Urinary bladder (tissue), 4 donors: ENCODE measurements at places on chromosomes 1 and 21. TPM values are rescaled to one million over a fixed set of nuclear protein-coding genes. Genes with fewer than 3 reads are reported as not detected.

DNA sequence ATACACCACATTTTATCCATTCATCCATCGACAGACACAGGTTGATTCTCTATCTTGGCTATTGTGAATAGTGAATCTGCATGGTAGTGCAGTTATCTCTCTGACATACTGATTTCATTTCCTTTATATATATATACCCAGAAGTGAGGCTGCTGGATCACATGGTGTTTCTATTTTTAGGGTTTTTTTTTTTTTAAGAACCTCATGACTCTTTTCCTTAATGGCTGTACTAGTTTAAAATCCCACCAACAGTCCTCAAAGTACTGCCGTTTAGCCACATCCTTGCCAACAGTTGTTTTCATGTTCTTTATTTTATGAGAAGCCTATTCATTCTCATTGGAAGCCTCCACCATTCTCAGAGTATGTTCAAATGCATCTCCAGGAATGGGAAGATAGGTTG lies 258.7 kb upstream of the SNX7 start:
- DNase-seq = no peak

GRCh38 chr1:116982319-116983004 lies 19.1 kb upstream of the CD101 start:
- DNase-seq = no peak

- no peak for DNase-seq
These were observed 40.5 kb upstream of the EDN2 start for GRCh38 chr1:41524676-41525675.

DNA sequence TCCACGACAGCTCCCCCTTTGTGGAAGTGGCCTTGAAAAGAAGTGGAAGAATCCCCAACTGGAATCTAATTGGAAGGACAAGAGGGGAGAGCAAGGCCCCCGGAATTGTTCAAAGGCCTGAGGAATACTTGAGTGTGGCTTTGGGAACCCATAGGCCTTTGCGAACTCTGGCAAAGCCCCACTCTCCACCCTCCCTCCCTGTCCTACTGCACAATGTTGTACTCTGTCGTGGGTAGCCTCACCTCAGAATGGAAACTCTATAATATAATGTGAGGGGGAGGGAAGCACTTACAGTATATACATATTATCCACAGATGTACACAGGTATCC lies 28.5 kb downstream of the PLPP3 start:
- DNase-seq = no peak

- no peak for DNase-seq
These were observed at the start of gene LY9 for GRCh38 chr1:160795951-160796383. TSS of gene LY9 (plus strand) at chr1:160796174. CDS start at chr1:160796188, 14 bp downstream.

- DNase-seq = no peak
These were observed 667.4 kb upstream of the ZP4 start for GRCh38 chr1:238558156-238558555.

DNA sequence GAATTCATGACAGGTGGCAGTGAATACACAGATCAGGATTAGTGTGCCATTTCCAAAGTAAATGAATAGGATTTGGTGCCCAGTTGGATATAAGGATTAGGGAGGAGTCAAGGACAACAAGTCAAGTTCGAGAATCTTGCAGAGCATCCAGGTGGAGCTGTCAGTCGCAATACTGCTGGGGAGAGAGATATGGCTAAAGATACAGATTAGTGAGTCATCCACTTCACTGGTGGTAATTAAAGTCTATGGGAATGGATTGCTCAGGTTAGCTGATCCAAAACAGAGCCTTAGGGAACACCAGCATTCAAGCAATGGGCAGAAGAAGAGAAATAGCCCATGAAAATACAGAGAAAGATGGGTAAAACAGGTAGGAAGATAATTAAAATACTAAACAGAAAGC lies 26.8 kb downstream of the BCAS2 start:
- no peak for DNase-seq

DNA sequence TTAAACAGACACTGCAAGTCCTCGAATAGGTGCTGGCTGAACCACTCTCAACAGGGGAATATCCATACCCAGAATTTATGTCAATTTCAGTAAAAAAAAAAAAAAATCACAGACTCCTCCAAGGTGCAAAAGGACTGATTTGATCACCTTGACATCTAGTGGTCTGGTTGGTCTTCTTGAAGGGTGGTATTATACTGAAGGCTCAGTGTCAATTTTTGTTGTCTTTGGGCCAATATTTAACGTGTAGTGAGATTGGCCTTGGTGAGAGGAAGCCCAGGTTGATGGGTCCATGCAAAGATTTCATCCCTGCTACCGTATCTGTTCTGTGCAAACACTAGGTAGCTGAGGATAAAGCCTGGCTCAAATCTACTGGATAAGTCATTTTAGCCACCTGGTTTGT lies 4.0 kb upstream of the GBP5 start:
- DNase-seq = no peak

DNA sequence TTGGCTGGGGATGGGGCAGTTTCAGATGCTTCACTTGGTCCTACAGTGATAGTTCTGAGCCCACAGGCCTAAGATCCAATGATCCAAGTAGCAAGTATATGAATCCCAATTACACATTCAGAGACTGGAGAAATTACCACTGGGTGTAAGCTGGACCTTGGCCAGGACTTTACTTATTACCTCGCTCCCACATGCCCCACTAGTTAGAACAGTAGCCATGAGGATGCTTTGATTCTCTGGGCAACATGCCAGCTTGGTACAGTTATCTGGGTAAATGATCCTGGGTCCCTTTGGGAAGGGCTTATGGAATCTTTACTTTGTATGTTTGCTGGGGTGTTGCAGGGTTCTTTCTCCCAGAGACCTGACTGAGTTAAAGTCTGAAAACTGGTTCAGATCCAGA lies 5.0 kb upstream of the FCAMR start:
- DNase-seq = no peak

TEX38 gene
- total RNA-seq = not detected

USH2A gene
- 0.16 TPM for total RNA-seq

CD5L gene
- total RNA-seq = not detected

L1TD1 gene
- total RNA-seq = 0.95 TPM

OLFML2B gene
- 16.0 TPM for total RNA-seq

CELA3B gene
- total RNA-seq = not detected

NES gene
- total RNA-seq = 35.7 TPM
